ENCODE measurements at places on chromosomes 3 and 15. TPM values are rescaled to one million over a fixed set of nuclear protein-coding genes. Genes with fewer than 3 reads are reported as not detected.

Gene CCR9
- not detected for total RNA-seq

Gene RARB
- 19.4 TPM for total RNA-seq

Gene CCDC39
- not detected for total RNA-seq

Gene TLR9
- 0.32 TPM for total RNA-seq

Gene LRRC49
- total RNA-seq, result 45.7 TPM

Gene MUC20
- 5.4 TPM for total RNA-seq

Gene PLSCR1
- total RNA-seq, result 26.0 TPM

Gene ISLR2
- 2.7 TPM for total RNA-seq

- no peak for DNase-seq
Measured at GRCh38 chr3:33993631-33994030, 195.2 kb downstream of the PDCD6IP start.

- DNase-seq, result no peak
Measured at GRCh38 chr3:9782770-9783169, 9.5 kb downstream of the TADA3 start.

GRCh38 chr3:195849322-195850074 lies 37.8 kb upstream of the MUC4 start:
- no peak for DNase-seq

- DNase-seq, result no peak
Measured at GRCh38 chr3:192930577-192930976, 12.9 kb upstream of the MB21D2 start.

DNA sequence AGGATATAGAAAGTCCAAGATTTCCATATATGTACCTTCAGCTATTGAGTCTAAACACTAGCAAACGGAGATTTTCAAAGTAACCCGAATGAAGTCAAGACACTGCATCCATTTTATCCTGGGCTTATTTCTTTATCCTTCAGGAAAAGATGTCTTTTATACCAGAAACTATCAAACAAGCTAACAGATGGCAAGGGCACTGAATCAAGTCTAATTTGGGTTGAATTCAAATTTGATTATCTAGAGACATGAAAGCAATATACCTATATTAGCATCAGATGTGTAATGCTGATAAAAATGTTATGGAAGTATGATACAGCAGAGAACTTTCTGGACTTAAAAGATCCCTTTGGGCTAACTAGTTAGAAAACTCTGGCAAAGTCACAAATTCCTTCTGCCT lies 138.3 kb upstream of the TSPAN3 start:
- DNase-seq, result no peak

DNA sequence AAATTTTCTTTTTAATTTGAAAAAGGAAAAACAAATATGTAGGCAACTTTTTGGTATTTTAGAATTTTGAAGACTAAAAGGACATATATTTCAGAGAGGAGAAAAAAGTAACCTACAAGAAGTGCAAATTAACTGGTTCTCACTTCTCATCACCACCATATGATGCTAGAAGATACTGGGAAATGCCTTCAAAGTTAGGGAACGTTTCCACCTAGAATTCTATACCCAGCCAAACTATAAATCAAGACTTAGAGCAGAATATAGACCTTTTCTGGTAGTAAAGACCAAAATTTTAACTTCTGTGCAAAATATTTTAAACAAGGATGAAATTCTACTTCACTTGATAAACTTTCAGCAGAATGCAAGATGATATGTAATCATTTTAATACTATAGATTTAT lies 112.3 kb upstream of the PHLDB2 start:
- no peak for DNase-seq

DNA sequence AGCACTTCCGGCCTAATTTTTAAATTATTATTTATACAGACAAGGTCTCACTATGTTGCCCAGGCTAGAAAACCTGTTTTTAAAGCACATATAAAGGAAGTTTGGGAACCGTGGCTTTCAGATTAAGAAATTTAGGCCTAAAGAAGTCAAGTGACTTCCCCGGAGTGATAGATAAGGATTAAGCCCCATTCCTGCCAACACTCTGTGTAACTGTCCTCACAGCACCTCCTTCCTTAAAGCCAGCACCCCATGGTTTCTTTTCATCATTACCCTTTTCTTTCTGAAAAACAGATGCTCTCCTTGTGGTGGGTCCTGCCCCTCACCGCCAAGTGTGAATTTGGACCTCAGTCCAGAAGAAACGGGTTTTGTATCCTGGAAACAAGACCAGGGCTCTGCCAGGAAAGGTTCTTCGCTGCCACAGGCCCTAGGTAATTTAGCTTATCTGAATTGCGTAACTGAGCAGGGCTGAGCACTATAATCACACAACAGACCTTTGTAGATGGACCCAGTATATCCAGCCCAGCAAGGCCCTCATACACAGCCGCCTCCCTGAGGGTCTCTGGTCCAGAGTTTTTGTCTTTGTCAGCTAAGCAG lies 231.3 kb downstream of the PLCL2 start:
- DNase-seq, result no peak

DNA sequence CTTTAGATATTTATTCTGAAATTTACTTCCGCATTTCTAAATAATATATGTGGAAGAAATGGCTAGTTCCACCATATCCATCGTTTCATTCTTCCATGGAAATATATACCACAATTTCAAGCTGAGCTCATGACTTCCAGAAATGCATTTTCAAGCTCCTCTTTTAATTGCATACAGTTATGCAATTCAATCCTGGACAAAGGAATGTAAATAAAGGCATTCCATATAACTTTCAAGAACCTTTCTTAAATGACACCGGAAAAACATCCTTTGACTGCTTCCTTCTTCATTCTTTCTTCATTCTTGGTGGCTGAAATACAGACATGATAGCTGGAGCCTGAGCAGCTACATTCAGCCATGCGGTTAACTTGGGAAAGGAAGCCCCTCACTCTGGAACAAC lies 185.2 kb upstream of the GADL1 start:
- no peak for DNase-seq

DNA sequence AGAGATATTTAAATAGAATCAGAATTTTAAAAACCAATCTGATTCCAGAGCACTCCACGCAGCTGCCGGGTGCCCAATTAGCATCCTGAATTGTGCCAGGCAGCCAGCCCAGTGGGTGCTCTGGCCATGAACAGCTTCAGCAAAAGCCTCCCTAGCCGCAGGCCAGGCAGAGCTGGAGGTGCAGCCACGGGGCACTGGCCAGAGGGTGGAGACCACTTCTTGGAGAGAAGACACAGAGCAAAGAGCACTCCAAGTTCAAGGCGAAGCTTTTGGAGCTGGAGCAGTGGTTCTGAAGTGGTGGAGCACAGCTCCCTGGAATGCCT lies 475.6 kb upstream of the PROK2 start:
- no peak for DNase-seq

GRCh38 chr3:112627919-112628466 lies 12.9 kb downstream of the CCDC80 start:
- no peak for DNase-seq

- no peak for DNase-seq
Measured at GRCh38 chr3:15797642-15798303, at the start of gene ANKRD28. Gene ANKRD28 (minus strand): TSS chr3:15797979. CDS start chr3:15796521, 1,458 bp downstream.

- no peak for DNase-seq
Measured at GRCh38 chr3:85321892-85322291, 363.1 kb downstream of the CADM2 start.

DNA sequence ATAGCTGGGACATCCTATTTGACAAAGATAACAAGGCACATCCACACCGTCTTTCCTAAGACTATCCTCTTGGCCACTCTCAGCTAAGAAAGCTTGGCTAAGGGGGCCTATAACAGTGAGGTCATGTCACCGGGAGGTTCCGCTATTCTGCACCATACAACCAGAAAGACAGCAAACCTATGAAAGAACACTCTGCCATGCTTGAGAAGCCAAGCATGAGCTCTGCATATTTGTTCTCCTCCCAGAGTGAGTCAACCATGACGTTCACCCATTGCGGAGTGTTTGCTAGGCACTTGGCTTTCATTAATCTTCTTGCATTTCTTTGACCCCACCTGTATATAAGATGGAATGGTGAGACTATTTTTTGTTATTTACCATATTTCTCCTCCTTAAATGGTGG lies 141.2 kb downstream of the GMNC start:
- no peak for DNase-seq

Measured in Right ventricle myocardium superior (tissue), 1 donor.